ENCODE measurements at places on chromosomes 11 and 22.

GRCh38 chr11:49377978-49378377 lies 169.6 kb upstream of the FOLH1 start:
- H3K27ac ChIP-seq = no peak overlapping the region
- DNase-seq = no peak
- no peaks in the 10 kb centered on the region for H3K27me3 ChIP-seq
- no peak overlapping the region for H3K4me3 ChIP-seq

GRCh38 chr11:57460022-57460757 lies at the start of gene RTN4RL2:
RTN4RL2 (plus strand) TSS chr11:57460528; CDS start chr11:57460866, 338 bp downstream.
- H3K4me3 ChIP-seq = peak within 1 kb of the TSS; percentile 38
- no peaks in the 10 kb centered on the region for H3K36me3 ChIP-seq
- H3K27ac ChIP-seq = no peak within 1 kb of the TSS
- peak; percentile 86 for DNase-seq

DNA sequence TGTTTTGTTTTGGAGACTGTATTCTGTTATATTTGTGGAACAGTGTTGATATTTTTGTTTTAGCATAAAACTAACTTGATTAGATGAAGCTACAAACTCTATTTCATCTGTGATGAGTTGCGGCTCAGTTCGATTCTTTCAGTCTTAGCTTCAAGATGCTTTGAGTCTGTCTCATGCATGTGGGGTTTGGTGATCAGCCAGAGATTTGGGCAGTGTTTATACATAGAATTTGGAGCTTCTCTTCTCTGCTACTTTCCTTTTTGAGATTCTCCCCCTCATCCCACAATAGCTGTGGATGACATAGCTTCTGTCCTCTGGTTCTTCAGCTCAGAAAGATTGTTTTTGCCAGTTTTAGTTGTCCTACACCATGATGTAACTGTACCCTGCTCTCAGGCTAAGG lies 90.4 kb downstream of the ARHGAP20 start:
- H3K4me3 ChIP-seq = no peak overlapping the region
- H3K27ac ChIP-seq = no peak overlapping the region
- no peaks in the 10 kb centered on the region for H3K4me1 ChIP-seq

GRCh38 chr22:25777870-25778269 lies 35.9 kb downstream of the MYO18B start:
- no peak overlapping the region for H3K27ac ChIP-seq
- no peaks in the 10 kb centered on the region for H3K27me3 ChIP-seq

DNA sequence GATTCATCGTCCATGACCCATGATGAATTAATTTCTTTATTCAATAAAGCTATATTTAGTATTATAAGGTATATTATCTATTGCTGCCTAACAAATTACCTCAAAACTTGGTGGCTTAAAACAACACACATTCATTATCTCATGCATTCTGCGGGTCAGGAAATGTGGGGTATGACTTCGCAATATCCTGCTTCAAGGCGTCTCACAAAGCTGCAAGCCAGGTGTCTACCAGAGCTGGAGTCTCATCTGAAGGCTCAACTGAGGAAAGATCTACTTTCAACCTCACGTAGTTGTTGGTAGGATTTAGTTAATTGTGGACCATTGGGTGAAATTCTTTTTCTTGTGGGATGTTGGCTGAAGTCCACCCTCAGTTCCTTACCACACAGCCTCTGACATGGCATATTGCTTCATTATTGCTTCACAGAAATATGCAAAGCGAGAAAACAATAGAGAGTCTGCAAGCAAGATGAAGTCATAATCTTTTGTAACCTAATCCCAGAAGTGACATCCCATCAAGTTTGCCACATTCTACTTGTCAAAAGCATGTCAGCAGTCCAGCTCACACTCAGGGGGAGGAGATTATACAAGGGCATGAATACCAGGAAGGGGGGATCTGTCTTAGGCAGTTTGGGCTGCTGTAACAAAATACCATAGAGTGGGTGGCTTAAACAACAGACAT lies 45.1 kb downstream of the KREMEN1 start:
- no peaks in the 10 kb centered on the region for H3K27me3 ChIP-seq
- no peaks in the 10 kb centered on the region for H3K36me3 ChIP-seq
- H3K27ac ChIP-seq = peak overlapping the region; percentile 44
- H3K4me1 ChIP-seq = no peaks in the 10 kb centered on the region
- H3K4me3 ChIP-seq = no peak overlapping the region

GRCh38 chr11:87265132-87265531 lies 227.4 kb downstream of the TMEM135 start:
- H3K27me3 ChIP-seq = no peaks in the 10 kb centered on the region
- no peaks in the 10 kb centered on the region for H3K4me1 ChIP-seq
- no peaks in the 10 kb centered on the region for H3K36me3 ChIP-seq
- no peak for DNase-seq
- H3K4me3 ChIP-seq = no peak overlapping the region
- H3K27ac ChIP-seq = no peak overlapping the region

GRCh38 chr11:8202516-8203413 lies 33.9 kb upstream of the RIC3 start:
- peaks cover 32% of the 10 kb centered on the region for H3K4me1 ChIP-seq
- peak overlapping the region; percentile 60 for H3K27ac ChIP-seq
- peaks cover 17% of the 10 kb centered on the region for H3K27me3 ChIP-seq
- H3K36me3 ChIP-seq = no peaks in the 10 kb centered on the region
- H3K4me3 ChIP-seq = no peak overlapping the region
- no peak for DNase-seq

DNA sequence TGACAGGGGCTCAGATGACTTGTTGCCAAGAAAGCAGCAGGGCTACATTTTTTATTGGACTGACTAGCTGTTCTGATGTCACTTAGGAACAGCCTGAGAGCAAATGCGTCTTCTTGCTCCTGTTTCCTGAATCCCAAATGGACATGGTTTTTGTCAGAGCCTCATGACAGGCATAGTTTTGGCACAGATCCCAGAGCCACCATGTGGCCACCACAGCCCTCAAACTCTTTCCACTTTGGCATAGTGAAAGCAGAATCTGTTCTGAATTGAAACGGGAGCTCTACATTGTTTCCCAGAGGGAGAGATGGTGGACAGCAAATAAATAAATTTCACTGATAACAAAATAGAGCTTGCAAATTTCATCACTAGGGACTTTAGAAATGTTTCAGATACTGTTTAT lies 222.2 kb downstream of the C11orf87 start:
- H3K27ac ChIP-seq = no peak overlapping the region
- DNase-seq = no peak
- no peaks in the 10 kb centered on the region for H3K27me3 ChIP-seq
- no peaks in the 10 kb centered on the region for H3K4me1 ChIP-seq
- no peaks in the 10 kb centered on the region for H3K36me3 ChIP-seq
- H3K4me3 ChIP-seq = no peak overlapping the region

DNA sequence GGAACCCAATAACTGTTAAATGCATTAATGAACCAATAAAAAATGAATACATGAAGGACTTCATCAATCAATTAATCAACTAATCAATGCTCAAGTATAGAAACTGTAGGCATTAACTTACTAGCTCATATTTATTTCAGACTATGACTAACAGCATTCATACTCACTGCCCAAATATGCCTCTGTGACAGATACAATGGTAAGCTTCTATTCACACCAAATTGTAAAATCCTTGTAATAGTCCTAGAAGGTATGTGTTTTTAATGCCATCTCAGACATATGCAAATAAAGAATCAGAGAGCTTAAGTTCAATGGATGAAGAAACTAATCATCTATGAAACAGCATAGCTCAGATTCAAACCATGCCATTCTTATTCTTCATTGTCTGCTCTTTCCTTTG lies 1253.6 kb upstream of the TENM4 start:
- H3K36me3 ChIP-seq = no peaks in the 10 kb centered on the region
- no peak overlapping the region for H3K27ac ChIP-seq
- no peaks in the 10 kb centered on the region for H3K27me3 ChIP-seq
- DNase-seq = no peak
- H3K4me3 ChIP-seq = no peak overlapping the region
- H3K4me1 ChIP-seq = no peaks in the 10 kb centered on the region

DNA sequence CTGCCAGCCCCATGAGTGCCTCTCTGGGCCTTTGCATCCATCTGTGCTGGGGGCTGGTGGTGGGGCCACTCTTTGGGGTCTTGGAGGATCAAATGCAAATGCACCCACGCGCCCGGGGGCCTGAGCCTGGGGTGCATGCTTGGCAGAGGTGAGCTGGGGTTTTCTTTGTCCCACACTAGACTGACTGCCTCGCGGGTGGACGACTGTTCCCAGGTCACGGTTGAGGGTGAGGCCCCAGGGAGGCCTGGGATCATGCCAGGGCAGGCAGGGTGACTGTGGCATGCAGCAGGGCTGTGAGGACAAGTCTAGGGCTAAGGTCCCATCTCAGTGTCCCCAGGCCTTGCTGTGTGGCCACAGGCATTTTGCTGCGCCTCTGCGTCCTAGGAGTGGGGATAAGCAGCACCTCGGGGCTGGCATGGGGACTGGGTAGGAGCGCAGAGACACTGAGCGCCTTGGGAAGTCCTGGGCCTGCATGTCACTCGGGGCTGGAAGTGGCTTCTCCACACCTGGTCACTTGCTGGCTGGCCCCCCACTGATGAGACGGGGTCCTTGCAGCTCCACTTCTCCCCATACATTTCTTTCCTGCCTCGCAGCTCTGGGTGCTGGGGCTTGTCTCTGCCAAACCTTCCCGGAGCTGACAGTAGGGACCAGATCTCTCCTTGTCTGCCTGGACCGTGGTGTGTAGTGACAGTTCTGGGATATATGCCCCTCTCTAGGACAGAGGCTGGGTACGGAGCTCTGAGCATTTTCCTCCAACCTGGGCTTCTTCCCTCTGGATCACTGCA lies 133.1 kb downstream of the CTTN start:
- DNase-seq = peak; percentile 57
- no peaks in the 10 kb centered on the region for H3K4me1 ChIP-seq
- H3K27ac ChIP-seq = no peak overlapping the region
- H3K27me3 ChIP-seq = no peaks in the 10 kb centered on the region
- H3K36me3 ChIP-seq = no peaks in the 10 kb centered on the region

- DNase-seq = no peak
- H3K4me3 ChIP-seq = no peak overlapping the region
- no peaks in the 10 kb centered on the region for H3K27me3 ChIP-seq
- no peak overlapping the region for H3K27ac ChIP-seq
- H3K36me3 ChIP-seq = no peaks in the 10 kb centered on the region
These were observed 44.6 kb downstream of the SPATA19 start for GRCh38 chr11:133800666-133801065.

- peaks cover 24% of the 10 kb centered on the region for H3K4me1 ChIP-seq
- H3K27ac ChIP-seq = peak overlapping the region; percentile 53
- peaks cover 19% of the 10 kb centered on the region for H3K36me3 ChIP-seq
- H3K27me3 ChIP-seq = no peaks in the 10 kb centered on the region
These were observed 53.2 kb downstream of the PIK3C2A start for GRCh38 chr11:17154409-17155159.

GRCh38 chr11:91272089-91272488 lies 952.5 kb upstream of the FAT3 start:
- no peaks in the 10 kb centered on the region for H3K36me3 ChIP-seq
- H3K27ac ChIP-seq = no peak overlapping the region
- no peaks in the 10 kb centered on the region for H3K27me3 ChIP-seq
- no peak for DNase-seq
- no peak overlapping the region for H3K4me3 ChIP-seq

- no peaks in the 10 kb centered on the region for H3K27me3 ChIP-seq
- DNase-seq = no peak
- H3K4me3 ChIP-seq = peak overlapping the region; percentile 90
- peaks cover 48% of the 10 kb centered on the region for H3K4me1 ChIP-seq
- no peaks in the 10 kb centered on the region for H3K36me3 ChIP-seq
- H3K27ac ChIP-seq = peak overlapping the region; percentile 92
These were observed 852 bp downstream of the TRAF6 start for GRCh38 chr11:36509201-36509639.

DNA sequence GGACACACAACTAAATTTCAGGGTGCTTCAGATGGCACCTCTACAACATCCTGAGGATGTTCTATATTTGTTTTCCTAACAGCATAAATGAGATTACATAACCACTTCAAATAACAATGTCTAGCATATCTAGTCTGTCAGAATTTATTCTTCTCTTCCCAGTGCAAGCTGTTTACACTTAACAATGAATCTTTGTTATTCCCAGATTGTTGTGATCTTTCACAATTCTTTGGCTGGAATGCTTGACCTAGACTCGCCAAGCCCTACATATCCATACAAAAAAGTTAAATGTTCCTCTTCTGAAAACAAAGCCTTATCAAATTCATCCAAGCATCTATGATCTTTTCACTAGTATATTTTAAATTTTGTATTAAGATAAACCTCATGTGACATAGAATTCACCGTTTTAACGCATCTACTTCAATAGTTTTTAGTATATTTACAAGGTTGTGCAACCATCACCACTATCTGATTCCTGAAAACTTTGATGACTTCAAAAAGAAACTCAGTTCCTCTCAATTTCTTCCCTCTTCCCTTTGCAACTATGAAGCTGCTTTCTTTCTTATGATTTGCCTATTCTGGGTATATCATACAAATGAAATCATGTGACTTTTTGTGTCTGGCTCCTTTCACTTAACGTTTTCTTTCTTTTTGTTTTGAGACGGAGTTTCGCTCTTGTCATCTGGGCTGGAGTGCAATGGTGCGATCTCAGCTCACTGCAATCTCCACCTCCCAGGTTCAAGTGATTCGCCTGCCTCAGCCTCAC lies 61.7 kb upstream of the CHRNA10 start:
- no peaks in the 10 kb centered on the region for H3K27me3 ChIP-seq
- no peaks in the 10 kb centered on the region for H3K4me1 ChIP-seq
- no peak overlapping the region for H3K27ac ChIP-seq
- H3K4me3 ChIP-seq = no peak overlapping the region
- H3K36me3 ChIP-seq = peaks cover 73% of the 10 kb centered on the region
- DNase-seq = no peak

DNA sequence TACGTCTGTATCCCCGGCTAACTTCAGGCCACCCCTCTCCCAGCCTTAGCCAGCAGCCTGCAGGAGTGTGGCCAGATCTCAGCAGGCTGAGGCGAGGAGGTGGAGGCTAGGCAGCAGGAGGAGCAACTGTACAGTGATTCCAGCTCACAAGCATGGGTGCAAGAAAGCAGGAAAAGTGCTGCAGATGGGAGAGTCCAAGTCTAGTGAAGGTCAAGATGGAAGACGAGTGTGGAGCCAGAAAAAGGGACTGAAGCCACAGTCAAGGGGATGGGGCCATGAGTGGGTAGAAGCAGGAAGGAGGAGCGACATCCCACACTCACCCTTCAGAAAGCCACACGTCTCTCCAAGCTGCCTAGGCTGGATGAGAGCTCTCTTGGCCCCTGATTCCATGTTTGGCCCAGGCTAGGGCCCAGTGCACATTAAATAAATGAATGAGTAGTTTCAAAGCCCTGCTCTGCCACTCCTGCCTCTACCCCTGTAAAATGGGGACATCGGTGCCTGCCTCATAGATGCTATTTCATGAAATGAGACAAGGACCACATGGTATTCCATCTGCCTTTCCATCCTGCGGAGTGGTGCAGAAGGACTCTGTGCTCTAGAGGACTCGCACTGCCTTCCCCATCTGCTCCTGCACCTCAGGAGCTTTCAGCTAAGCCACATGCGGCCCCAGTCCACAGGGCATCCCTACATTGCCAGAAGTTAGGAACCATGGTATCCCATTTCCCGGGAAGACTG lies 2.9 kb downstream of the YDJC start:
- H3K27ac ChIP-seq = no peak overlapping the region
- DNase-seq = no peak
- no peak overlapping the region for H3K4me3 ChIP-seq
- no peaks in the 10 kb centered on the region for H3K27me3 ChIP-seq
- no peaks in the 10 kb centered on the region for H3K36me3 ChIP-seq
- peaks cover 68% of the 10 kb centered on the region for H3K4me1 ChIP-seq

GRCh38 chr11:91239359-91239758 lies 985.3 kb upstream of the FAT3 start:
- H3K4me3 ChIP-seq = no peak overlapping the region
- no peak for DNase-seq
- no peaks in the 10 kb centered on the region for H3K27me3 ChIP-seq
- no peaks in the 10 kb centered on the region for H3K4me1 ChIP-seq
- no peaks in the 10 kb centered on the region for H3K36me3 ChIP-seq

- H3K4me1 ChIP-seq = no peaks in the 10 kb centered on the region
- no peaks in the 10 kb centered on the region for H3K36me3 ChIP-seq
- H3K27me3 ChIP-seq = peaks cover 10% of the 10 kb centered on the region
- no peak overlapping the region for H3K27ac ChIP-seq
- H3K4me3 ChIP-seq = no peak overlapping the region
- no peak for DNase-seq
These were observed 148.8 kb downstream of the DBX1 start for GRCh38 chr11:20011307-20011951.
